ENCODE measurements at places on chromosomes 2 and 18.

DNA sequence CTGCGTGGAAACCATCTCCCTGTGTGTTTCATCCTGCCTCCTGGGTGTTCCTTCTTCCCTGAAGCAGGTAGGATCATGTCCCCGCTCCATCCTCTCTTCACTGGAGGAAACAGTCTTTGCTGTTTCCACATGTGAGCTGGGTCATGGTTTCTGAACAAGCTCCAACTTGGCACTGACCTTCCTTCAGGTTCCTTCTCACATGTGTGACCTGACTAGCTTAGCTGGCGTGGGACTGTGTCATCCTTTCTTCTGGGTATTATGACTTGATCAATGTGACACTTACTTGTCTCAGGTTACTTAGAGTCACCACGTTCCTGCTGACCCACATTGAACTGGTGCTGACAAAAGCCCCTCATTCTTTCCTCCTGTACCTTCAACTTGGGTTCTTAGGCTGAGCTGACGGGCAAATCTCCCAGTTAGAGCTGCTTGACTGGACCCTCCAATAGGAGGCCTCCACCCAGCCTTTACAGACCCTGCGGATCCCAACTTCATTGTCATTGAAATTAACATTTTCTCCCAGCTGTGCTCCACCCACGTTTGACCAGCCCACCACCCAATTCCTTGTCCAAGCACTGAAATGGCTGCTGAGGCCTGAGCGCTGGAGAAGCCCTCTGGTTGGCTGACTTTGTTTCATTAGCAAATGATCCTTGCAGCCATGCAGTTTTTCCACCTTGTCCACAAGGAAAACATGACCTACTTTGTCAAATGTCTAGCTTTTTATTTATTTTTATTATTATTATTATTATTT lies 128.1 kb downstream of the DDX1 start:
- no peak for DNase-seq

- peak; percentile 62 for DNase-seq
Observed at GRCh38 chr2:203685081-203685621, 21.3 kb upstream of the CD28 start.

- DNase-seq = peak; percentile 93
Observed at GRCh38 chr2:190819840-190820301, 60.8 kb upstream of the GLS start.

GRCh38 chr2:134301099-134301927 lies 47.4 kb downstream of the MGAT5 start:
- no peak for DNase-seq

GRCh38 chr18:52670896-52671295 lies 330.9 kb downstream of the DCC start:
- DNase-seq = peak; percentile 41

DNA sequence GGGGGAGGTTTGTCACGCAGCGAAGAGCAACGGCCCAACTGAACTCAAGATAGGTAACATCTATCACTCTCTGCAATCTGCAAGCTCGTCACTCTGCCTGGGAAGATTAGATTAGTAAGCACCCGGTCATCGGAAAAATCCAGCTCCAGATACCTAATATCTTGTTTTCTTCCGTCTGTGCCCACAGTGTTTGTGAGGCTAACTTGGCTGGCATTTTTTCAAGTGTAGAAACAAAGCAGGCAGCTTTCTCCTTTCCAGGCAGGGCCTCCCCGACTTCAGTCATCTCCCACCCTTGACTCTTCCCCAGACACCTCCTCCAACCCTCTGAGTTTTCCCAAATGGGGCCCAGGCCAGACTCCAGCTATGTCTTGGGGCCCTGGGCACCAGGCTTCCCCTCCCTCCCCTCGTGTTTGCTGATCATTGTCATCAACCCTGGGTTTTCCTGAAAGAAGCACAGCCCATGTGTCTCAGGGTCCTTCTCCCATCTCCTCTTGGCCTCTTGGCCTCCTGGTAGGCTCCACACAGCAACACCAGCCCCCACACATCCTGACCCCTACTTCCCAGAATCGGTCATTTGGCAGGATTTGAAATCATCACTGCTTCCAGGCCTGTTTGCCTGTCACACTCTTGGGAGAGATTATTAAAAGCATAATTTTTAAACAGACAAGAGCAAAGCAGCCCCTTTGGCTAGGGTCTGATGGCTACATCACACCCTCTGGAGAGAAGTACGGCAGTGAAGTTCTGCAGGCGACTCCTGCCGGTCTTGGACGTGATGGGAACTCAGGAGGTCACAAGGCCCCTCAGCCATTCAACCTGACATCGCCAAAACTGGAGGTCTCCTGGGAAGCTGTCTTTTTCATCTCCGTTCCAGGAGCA lies 144.9 kb upstream of the ID2 start:
- DNase-seq = peak; percentile 8

GRCh38 chr2:180474716-180475115 lies 467.6 kb upstream of the CWC22 start:
- DNase-seq = no peak

GRCh38 chr2:157726946-157727345 lies 98.3 kb upstream of the ACVR1C start:
- no peak for DNase-seq

DNA sequence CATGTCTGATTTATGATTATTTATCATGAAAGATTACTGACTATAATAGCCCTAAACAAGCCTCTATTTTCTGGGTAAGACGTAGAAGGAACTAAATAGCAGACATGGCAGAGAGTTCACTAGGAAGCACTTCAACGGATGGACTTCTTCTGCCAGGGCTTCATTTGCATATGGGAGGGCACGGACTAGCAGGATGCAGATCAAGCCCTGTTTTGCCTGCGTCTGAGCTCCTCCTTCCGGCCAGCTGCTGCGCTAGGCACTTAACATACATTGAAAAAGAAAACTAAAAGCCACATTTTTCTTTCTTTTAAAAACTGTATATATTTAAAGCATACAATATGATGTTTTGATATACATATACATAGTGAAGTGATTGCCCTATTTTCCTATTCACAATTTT lies 340.0 kb upstream of the MEX3C start:
- no peak for DNase-seq

GRCh38 chr2:2230433-2230817 lies 100.7 kb downstream of the MYT1L start:
- DNase-seq = no peak

- DNase-seq = peak; percentile 88
Observed at GRCh38 chr18:3449512-3450011, 410 bp upstream of the TGIF1 start.

- DNase-seq = no peak
Observed at GRCh38 chr2:119440873-119441272, 9.2 kb downstream of the TMEM37 start.

- DNase-seq = no peak
Observed at GRCh38 chr2:76008001-76008702, 297.4 kb upstream of the GCFC2 start.

DNA sequence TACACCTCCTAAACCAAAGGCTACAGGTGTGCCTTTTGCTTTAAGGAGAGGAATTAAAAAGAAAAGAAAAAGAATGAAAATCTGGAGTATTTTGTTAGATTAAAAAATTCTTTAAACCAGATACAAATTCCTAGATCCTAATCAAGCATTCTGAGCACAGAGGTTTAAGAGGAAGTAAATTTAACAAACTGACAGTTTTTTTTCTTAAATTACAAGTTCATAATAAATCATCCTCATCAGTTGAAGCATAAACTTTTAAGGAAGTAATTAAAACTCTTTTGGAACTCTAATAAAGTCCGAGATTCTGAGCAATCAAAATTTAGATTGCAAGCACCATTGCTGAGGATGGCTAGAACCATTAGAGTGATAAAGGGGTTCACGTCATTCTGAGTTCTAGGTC lies 75.1 kb downstream of the POLE4 start:
- no peak for DNase-seq

DNA sequence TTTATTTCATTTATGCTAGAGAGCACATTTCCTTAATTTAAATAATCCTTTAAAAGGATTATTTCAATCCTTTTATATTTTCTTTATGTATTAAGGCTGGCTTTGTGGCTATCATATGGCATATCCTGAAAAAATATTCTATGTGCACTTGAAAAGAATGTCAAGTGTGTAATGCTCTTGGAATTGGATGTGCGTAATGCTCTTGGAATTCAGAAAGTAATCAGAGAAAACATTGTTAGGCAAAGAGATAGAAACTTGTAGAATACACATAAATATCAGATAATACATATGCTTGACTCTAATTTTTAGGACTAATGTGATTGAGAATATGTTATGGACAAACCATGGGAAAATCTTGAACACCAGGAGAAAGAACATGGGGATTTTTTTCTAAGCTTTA lies 197.5 kb upstream of the COL3A1 start:
- DNase-seq = peak; percentile 83

DNA sequence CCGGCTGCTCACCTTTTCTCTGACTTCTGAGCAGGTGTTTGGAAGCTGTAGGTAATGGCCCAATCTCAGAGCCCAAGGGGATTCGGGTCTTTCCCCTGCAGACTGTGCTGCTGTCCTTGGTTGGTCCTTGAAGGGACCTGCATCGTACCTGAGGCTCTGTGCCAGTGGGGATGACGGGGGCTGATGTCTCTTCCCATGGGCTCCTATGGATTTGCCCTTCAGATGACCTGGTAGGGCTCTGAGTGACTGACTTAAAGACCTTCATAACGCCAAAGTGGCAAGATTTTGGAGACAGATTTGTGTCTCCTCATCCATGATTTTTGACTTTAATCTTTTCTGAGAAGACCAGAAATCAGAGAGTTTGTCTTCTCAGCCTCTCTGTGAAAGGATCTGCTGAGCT lies 166.1 kb downstream of the FAM210A start:
- no peak for DNase-seq

DNA sequence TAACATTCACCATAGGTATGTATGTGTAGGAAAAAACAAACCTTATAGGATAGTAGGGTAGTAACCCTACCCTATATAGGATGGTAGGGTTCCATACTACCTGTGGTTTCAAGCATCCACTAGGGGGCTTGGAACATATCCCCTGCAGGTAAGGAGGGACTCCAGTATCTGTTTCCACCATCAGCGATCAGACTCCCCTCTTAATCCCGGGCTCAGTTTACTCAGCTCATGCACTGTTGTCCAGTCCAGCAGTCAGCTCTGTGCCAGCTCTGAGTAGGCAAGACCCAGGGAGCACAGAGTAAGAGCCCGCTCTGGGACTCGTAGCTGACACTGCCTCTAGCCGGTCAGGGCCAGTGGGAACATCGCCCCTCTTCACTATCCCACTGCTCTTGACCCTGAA lies 61.7 kb downstream of the MEX3C start:
- DNase-seq = no peak

DNA sequence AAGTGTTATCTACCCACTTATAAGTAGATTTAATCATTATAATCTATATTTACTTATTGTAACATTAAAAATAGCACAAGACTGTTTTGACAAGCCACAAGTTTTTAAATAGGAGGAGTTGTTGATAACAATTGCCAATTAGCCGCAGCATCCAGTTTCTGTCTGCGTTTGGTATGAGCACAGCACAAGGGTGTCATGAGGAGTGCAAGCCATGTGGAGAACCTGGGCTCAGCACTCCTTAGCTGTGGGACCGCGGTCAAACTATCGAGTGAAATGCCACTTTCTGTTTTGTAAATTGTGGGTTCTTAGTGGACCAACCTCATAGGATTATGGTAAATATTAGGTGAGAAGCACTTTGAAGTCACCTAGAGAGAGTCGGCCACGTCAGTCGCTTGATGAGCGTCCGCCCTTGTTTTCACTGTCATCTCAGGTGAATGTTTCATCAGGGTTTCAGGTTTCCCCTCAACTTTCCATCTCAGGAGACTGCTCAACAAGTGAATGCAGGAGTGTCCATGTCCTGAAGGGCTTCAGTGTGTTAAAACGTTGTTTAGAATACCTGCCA lies 294.5 kb downstream of the ZNF407 start:
- DNase-seq = no peak

GRCh38 chr2:189837326-189837725 lies 53.1 kb downstream of the PMS1 start:
- no peak for DNase-seq

- DNase-seq = no peak
Observed at GRCh38 chr2:11625671-11626070, 44.3 kb downstream of the NTSR2 start.

GRCh38 chr2:44273596-44273995 lies 1.7 kb upstream of the SLC3A1 start:
- DNase-seq = peak; percentile 9

- DNase-seq = peak; percentile 85
Observed at GRCh38 chr2:120287183-120288015, 34.7 kb downstream of the RALB start.

- peak; percentile 83 for DNase-seq
Observed at GRCh38 chr2:28300485-28301341, 91.9 kb upstream of the FOSL2 start.

GRCh38 chr2:213229814-213230213 lies 54.5 kb upstream of the SPAG16 start:
- peak; percentile 23 for DNase-seq

Data from fibroblast of skin of abdomen (primary cell).